ENCODE measurements at places on chromosomes 2 and 18. TPM values are rescaled to one million over a fixed set of nuclear protein-coding genes. Genes with fewer than 3 reads are reported as not detected.

DNA sequence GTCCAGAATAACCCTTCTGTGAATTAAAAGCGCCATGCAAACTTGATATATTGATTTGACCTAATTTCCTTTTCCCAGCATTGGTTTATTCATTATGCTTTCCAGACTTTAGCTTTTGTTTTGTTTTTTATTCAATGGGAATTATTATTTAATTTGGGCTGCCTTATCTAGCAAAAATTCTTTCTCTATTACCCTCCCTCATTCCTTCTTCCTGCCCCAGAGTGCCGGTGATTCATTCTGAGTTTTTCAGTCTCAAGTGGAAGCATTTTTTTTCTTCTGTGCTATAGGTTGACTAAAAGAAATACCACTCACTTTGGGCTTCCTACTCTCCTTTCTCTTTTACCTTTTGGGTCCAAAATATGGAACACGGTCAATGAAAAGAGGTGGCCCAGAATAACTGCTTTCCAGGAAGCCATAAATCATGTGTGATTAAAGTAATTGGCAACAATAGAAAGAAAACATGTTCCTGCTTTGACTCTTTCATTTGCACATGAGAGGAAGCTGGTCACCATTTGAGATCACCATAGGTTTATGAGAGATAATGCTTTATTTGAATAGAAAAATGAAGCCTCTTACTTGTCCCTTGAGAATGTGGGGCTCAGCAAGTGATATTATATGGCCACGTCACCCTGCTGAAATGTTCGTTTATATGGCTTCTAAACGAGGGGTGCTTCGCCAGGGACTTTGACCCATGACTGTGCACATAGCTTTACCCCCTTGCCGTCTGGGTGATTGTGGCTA lies 422.8 kb upstream of the ZEB2 start:
- DNase-seq = no peak

DNA sequence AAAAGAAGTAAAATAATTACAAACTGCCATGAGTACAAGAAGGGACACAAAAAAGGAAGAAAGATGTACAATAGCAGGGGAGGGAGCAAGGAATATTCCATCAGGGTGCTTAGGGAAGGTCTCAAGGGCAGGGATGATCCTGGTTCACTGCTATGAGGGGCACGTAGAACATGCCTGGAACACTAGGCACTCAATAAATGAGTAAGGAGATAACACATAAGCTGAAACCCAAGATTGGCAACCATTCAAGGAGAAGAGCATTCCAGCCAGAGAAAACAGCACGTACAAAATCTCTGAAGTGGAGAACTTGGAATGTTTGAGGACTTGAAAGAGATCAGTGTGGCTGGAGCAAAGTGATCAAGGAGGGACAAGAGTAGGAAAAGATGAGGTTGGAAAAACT lies 103.2 kb downstream of the FAM161A start:
- no peak for DNase-seq

DNA sequence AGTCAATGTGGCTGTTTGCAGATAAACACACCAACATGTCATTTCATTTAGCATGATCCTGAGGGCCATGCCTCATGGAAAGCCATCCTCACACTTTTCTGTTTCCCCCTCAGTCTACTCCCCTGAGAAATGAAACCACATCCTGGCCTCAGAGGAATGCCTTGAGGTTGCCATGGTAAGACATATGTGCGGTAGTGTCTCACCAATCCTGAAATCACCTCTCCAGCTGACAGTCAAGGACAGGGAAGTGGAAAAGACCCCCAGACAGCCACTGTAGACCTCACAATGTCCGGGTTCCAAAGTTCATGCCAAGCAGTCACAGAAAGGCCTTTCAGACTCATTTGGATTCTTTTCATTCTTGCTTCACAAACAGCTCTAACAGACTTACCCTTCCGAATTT lies 175.2 kb upstream of the PKDCC start:
- no peak for DNase-seq

CHRNA1 gene
- total RNA-seq = not detected

SNORC gene
- total RNA-seq = 2.5 TPM

GRCh38 chr2:149383340-149383739 lies 53.0 kb downstream of the LYPD6 start:
- no peak for DNase-seq

- DNase-seq = no peak
Measured at GRCh38 chr2:241728627-241729026, 5.8 kb upstream of the D2HGDH start.

LYPD6 gene
- 3.7 TPM for total RNA-seq

DNA sequence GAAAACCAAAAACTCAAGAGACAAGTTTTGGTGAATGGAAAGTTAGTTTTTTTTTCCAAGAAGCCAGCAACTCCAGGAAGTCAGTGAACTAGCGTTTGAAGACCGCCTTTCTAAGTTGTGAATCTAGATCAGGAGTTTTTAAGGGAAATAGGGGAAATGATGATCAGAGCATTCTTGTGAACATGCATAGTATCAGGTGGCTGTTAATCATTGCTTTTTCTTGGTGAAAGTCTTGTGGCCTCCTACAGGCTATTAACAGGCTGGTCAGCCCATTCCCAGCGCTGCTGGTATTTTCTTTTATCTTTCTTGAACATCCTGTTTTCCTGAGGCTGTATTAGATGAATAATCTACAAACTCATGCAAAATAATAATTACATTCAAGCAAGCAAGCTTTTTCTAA lies 155.8 kb downstream of the PTPRM start:
- DNase-seq = peak; percentile 32

- DNase-seq = no peak
Measured at GRCh38 chr2:239152916-239153305, 247.9 kb downstream of the HDAC4 start.

SIX2 gene
- 0.96 TPM for total RNA-seq

DNA sequence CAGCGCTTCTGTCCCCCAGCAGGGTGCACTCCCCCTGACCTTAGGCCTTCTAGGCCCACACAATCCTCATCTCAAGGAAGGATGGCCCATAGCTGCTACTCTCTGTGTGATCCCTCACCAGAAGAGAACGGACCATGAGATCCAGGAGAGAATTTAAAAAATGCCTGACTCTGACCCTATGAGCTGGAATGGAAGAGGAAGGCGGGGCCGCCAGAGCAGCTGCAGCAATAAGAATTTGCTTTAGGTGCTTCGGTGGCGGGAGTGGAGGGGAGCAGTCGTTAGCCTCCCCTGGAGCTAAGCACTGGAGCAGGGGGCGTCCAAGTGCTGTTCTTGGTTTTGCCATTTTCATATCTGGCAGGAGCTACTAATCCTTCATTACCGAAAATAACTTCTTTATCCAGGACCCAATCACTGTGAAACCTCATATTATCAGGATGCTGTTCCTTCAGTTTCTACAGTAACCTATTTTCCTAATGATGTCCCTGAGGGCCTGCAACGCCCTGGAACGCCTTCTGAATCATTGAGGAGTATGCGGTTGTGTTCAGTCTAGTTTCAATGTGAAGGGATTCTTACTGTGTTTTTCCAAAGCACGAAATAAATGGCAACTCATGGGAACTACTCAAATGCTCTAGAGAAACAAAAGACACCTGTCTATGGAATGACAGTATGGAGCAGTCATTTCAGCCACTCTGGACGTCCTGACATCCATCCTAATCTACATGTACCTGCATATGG lies 105.1 kb upstream of the SIX2 start:
- no peak for DNase-seq

- no peak for DNase-seq
Measured at GRCh38 chr2:181308766-181309515, 148.2 kb upstream of the ITGA4 start.

MRO gene
- not detected for total RNA-seq

GRCh38 chr2:221103930-221104329 lies 468.2 kb downstream of the EPHA4 start:
- no peak for DNase-seq

DNA sequence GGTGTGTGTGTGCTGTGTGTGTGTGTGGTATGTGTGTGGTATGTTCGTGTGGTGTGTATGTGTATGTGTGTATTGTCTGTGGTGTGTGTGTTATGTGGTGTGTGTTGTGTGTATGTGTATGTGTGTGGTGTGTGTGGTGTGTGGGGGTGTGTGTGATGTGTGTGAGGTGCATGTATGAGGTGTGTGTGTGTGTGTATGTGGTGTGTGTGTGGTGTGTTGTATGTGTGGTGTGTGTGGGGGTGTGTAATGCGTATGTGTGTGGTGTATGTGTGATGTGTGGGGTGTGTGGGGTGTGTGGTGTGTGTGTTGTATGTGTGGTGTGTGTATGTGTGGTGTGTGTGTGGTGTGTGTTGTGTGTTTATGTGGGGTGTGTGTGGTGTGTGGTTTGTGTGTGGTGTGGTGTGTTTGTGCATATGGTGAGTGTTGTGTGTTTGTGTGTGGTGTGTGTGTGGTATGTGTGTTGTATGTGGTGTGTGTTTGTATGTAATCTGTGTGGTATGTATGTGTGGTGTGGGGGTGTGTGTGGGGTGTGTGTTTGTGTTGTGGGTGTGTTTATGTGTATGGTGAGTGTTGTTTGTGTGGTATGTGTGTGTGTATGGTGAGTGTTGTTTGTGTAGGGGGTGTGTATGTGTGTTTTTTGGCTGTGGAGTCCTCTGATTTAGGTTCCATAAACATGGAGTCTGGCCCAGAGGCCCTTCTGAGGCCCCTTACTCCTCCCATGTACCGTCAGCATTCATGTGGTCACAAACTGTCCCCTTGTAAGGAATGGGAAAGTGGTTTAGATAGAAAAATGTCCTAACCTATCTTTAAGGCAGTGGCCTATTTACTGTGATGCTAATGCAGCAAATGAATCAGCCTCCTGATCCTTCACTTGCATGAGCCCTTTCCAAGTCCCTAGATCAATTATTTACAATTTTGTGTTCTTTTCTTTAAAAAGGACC lies 116.0 kb downstream of the ALPK2 start:
- DNase-seq = no peak

- no peak for DNase-seq
Measured at GRCh38 chr2:45839508-45840251, 188.2 kb downstream of the PRKCE start.

ERLEC1 gene
- total RNA-seq = 51.9 TPM

DNA sequence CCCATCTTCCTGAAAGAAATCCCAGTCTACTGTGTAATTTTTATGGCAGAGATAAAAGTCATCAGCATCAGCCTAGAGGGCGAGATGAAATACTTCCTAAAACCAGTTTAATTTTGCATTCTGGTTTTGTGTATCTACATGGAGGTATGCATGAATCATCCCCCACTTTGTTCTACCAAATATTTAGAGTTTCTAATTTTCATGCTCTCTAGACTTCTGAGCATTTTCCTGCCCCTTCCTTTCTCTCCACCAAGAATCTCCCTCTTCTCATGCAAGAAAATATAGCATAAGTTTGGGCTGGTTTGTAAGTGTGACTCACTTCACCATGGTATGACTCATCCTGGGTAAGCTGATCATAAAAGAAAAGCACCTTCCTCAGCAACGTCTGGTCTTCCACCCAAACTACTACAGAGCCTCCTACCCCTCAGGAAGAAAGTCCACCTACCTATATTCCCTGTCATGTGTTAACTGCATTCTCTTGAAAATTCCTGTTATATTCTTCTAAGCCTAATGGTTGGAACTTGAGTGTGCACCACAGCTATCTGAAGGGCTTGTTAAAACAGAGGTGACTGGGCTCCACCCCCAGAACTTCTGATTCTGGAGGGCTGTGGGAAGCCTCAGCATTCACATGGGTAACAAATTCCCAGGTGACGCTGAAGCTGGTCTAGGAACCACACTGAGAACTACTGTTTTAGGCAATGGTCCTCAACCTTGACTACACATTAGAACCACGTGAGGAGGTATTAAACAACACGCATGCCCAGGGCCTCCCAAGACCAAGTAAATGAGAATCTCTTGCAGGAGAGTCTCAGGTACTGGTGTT lies 37.4 kb upstream of the RAPGEF4 start:
- DNase-seq = peak; percentile 80

GRCh38 chr2:216827073-216827720 lies 32.7 kb downstream of the TNP1 start:
- no peak for DNase-seq

- DNase-seq = no peak
Measured at GRCh38 chr18:9705183-9705829, 2.8 kb upstream of the RAB31 start.

VWC2L gene
- not detected for total RNA-seq

CD8B gene
- 3.8 TPM for total RNA-seq

DNA sequence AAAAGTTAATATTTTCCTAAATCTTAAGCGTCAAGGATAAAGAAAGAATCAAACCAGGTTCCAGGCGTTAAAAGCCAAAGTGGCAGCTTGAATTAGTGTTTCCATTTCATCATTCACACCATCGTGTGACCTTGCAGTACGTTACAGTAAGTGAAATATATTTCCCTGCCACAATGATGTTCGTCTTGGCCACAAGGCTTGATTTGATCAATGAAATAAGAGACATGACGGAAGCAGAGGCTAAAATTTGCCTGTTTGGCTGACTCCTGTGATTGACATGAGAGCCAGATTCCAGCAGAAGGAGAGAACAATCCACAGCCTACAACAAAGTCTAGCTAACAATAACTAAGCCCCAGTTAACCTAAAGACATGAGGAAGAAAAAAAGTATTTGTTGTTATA lies 62.0 kb downstream of the ASXL2 start:
- no peak for DNase-seq

CYB5A gene
- total RNA-seq = 84.1 TPM

- no peak for DNase-seq
Measured at GRCh38 chr2:149353421-149353820, 23.0 kb downstream of the LYPD6 start.

DNA sequence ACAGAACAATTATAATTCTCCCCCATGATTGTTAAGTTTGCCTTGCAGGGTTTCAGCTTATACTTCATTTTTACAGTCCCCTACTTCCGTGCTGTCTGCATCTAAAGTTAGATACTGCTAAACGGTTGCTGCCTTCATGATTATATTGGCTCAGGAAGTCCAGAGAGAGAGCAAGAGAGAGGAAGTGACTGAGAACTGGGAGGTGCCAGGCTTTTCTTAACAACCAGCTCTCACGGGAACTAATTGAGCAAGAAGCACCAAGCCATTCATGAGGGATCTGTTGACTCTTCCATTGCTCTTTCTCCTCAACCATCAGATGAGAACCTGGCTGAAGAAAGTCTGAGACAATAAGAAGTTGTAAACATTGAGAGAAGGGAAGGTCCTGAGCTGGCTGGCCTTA lies 125.5 kb upstream of the SIX2 start:
- no peak for DNase-seq

ITGB6 gene
- total RNA-seq = 68.5 TPM

GALNT13 gene
- 0.75 TPM for total RNA-seq

DNA sequence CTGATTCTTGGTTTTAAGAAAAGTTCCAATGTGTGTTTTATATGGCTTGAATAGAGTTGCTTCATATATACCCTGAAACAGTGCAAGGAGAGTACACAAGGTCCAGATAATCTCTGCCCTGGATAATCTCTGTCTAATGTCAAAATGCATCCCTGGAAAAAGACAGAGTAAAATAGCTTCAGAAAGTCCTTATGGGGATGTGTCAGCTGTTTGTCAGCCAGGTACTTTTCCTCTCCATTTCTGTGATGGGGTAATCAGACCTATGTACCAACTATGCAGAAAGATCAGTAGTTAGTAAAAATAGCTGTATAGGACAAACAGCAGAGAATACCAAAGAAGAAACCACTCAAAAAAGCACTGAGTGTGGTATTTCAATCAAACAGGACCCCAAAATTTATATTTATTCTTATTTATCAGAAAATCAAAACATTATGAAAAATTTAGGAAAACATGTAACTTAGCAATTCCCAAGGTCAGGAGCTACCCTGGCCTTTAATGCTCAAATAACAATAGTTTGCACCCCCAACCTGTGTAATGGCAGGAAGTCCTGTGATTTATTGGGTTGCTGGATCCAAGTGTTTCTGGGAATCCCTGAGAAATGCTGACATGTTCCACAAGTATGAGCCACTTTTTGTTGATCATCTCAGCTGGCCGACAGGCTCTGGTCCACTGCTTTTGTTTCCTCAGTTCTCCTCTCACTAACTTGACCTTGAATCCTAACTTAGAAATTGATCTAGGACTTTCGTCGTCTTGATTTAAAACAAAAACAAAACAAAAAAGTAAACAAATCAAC lies 69.6 kb downstream of the MDH1 start:
- no peak for DNase-seq

GAL3ST2 gene
- total RNA-seq = not detected
